Testis (tissue), 5 donors: ENCODE measurements at places on chromosomes 6 and 20. TPM values are rescaled to one million over a fixed set of nuclear protein-coding genes. Genes with fewer than 3 reads are reported as not detected.

DNA sequence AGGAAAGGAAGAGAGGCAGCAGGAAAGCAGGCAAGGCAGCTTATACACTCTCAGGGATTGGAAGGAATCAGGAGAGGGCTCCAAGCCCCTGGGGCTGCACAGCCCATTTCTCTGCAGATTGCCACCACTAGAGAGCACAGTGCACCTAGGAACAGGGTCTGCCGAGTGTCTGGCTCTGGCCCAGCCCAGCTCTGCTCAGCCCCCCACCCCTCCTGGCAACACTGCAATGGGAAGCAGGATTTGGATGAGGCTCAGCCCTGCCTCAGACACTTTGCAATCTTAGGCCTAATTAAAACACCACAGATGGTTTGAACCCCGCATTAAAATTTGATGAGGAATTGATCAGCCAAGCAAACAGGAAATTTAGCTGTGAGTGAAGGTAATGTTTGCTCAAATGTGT lies 252.7 kb downstream of the DHX35 start:
- H3K27me3 ChIP-seq, result no peaks in the 10 kb centered on the region
- no peaks in the 10 kb centered on the region for H3K4me1 ChIP-seq
- no peaks in the 10 kb centered on the region for H3K36me3 ChIP-seq
- DNase-seq, result no peak
- H3K4me3 ChIP-seq, result no peak overlapping the region
- H3K27ac ChIP-seq, result no peak overlapping the region

- H3K36me3 ChIP-seq, result no peaks in the 10 kb centered on the region
- no peak overlapping the region for H3K4me3 ChIP-seq
- H3K27me3 ChIP-seq, result no peaks in the 10 kb centered on the region
- no peak overlapping the region for H3K27ac ChIP-seq
- DNase-seq, result no peak
- no peaks in the 10 kb centered on the region for H3K4me1 ChIP-seq
These were observed 135.6 kb upstream of the HDGFL1 start for GRCh38 chr6:22433745-22434144.

DNA sequence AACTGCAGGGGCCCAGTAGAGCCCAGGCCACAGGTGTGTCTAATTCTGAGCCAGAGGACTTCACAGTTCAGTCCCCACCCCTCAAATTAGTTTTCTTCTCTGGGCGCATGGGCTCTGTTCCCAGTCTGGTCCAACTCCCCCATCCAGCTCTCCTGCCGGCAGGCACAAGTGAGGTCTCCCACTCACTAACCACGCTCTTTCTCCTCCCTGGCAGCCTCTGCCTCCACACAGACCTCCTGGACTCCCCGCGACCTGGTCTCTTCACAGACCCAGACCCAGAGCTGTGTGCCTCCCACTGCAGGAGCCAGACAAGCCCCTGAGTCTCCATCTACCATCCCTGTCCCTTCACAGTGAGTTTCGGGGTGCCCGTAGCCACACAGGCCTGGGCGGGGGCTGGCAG lies 6.2 kb downstream of the NCR2 start:
- no peaks in the 10 kb centered on the region for H3K4me1 ChIP-seq
- H3K4me3 ChIP-seq, result no peak overlapping the region
- H3K36me3 ChIP-seq, result no peaks in the 10 kb centered on the region
- H3K27ac ChIP-seq, result no peak overlapping the region
- no peaks in the 10 kb centered on the region for H3K27me3 ChIP-seq
- DNase-seq, result no peak

The FBXL4 gene
- total RNA-seq, result 14.0 TPM

The EDN1 gene
- total RNA-seq, result 18.4 TPM

The TAGAP gene
- 4.5 TPM for total RNA-seq

The FERMT1 gene
- 2.5 TPM for total RNA-seq

The RUNX2 gene
- 4.3 TPM for total RNA-seq
